ENCODE measurements at places on chromosomes 7 and 10. TPM values are rescaled to one million over a fixed set of nuclear protein-coding genes. Genes with fewer than 3 reads are reported as not detected.
A peak's percentile ranks its signal among the peaks of the same experiment; 100 is the strongest.

Gene PANK1
- 10.5 TPM for total RNA-seq

- no peaks in the 10 kb centered on the region for H3K36me3 ChIP-seq
- H3K27me3 ChIP-seq, result no peaks in the 10 kb centered on the region
- no peak overlapping the region for H3K27ac ChIP-seq
- no peaks in the 10 kb centered on the region for H3K4me1 ChIP-seq
Measured at GRCh38 chr7:84251277-84251781, 56.7 kb upstream of the SEMA3A start.

DNA sequence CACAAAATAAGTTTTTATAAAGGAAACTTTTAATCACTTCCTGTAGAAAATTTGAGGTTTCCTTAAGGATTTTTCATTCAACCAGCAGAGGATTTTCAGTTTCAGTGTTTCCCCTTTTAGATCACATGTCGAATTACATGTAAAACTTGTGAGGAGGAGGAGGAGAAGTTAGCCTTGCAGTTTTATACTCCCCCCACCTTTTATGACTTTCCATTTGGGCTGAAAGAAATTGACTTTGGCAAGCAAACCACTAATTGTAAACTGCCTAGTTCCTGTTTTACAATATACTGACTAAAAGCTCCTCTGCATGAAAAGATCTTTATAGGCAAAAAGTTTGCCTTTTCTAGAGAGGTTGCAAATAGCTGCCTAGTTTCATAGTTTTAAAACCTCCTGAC lies 3.0 kb downstream of the BAMBI start:
- H3K36me3 ChIP-seq, result no peaks in the 10 kb centered on the region
- no peak for DNase-seq
- H3K27ac ChIP-seq, result no peak overlapping the region
- H3K4me3 ChIP-seq, result no peak overlapping the region
- H3K4me1 ChIP-seq, result peaks cover 18% of the 10 kb centered on the region

Gene DPP6
- not detected for total RNA-seq

Gene ZCWPW1
- 2.5 TPM for total RNA-seq

DNA sequence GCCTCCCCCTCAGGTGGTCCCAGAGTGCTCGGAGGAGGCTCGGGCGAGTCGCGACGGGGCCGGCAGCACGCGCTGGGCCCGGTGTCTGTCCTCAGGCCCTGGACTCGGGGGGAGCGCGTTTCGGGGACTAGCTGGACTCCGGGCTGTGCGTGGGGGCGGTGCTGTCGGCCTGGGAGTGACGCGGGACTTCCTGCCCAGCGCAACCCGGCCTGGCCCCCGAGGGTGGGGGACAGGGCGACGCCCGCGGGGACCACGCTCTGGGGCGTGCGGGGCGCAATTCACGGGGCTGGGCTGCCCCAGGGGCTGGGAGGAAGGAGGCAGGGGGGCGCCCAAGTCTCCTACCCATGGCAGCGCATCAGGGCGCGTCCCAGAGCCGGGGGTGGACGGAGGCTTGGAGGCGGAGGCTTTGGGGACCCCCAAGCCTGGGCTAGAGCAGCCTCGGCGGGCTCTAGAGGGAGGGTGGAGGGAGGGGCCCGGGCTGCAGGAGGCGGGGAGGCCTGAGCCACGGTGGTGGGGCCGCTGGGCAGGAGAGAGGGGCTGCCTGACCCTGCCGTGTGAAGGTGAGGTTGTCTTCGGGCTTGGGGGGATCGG lies 2.3 kb upstream of the VENTX start:
- no peaks in the 10 kb centered on the region for H3K36me3 ChIP-seq
- H3K27me3 ChIP-seq, result peaks cover 24% of the 10 kb centered on the region
- no peak for DNase-seq
- H3K4me1 ChIP-seq, result peaks cover 5% of the 10 kb centered on the region
- peak overlapping the region; percentile 61 for H3K4me3 ChIP-seq

Gene BMPER
- total RNA-seq, result not detected

Gene SHH
- not detected for total RNA-seq

DNA sequence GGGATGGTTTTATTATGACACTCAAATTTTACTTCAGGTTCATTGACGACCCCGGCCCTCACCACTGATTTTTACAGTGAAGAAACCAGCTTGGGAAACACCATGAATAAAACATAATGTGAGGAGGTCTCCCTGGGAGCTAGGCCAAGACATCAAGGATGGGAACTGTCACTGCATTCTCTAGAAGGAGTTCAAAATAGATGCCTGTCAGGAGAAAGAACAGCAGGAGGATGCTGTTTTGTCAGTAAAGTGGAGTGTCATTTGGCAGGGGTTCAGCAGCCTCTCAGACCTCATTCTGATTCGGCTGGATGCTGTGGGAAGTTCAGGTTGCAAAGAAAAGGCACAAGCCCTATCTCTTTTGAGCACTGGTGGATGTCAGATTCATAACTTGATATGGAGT lies 360.3 kb upstream of the C7orf33 start:
- no peak for DNase-seq
- peaks cover 21% of the 10 kb centered on the region for H3K27me3 ChIP-seq
- H3K27ac ChIP-seq, result no peak overlapping the region
- H3K4me1 ChIP-seq, result no peaks in the 10 kb centered on the region
- H3K4me3 ChIP-seq, result no peak overlapping the region

DNA sequence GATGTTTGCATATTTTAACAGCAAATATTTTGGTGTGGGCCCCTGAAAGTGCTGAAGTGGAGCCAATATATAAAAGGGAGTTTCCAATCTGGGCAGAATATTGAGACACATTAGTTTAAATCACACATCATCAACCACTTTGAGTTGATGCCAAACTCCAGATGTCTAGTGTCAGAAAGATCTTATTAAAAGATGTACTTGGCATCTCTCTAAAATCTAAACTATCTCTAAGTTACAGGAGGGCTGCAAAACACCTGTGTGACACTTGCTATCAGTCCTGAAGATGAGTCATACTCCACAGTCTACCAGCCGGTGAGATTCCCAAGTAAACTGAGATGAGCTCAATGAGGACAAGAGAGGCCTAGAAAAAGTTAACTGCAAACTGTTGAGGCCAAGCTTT lies 11.4 kb downstream of the JAZF1 start:
- peaks cover 38% of the 10 kb centered on the region for H3K4me1 ChIP-seq
- peak overlapping the region; percentile 56 for H3K27ac ChIP-seq
- H3K27me3 ChIP-seq, result no peaks in the 10 kb centered on the region
- no peak for DNase-seq

- H3K27ac ChIP-seq, result no peak overlapping the region
- no peak for DNase-seq
- H3K4me3 ChIP-seq, result no peak overlapping the region
- H3K27me3 ChIP-seq, result peaks cover 18% of the 10 kb centered on the region
Measured at GRCh38 chr10:111098679-111099437, 22.0 kb downstream of the ADRA2A start.

Gene OR6B1
- total RNA-seq, result not detected

DNA sequence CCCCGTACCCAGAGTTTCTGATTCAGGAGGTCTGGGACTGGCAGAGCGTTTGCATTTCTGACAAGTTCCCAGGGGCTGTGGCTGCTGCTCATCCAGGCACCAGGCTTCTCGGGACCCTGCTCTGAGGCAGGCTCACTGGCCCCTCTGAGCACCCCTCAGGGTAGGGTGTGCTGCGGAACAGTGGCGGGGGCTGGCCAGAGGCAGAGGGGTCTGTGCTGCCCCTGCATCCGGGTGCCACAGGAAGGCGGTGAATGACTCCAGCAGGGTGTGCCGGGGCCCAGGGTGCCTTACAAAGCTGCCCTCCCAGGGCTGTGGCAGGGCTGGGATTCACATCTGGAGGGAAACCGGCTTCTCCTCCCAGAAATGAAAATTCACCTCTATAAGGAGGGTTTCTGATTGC lies 77.4 kb downstream of the CHST15 start:
- no peak overlapping the region for H3K27ac ChIP-seq
- H3K4me3 ChIP-seq, result no peak overlapping the region
- H3K36me3 ChIP-seq, result no peaks in the 10 kb centered on the region
- no peaks in the 10 kb centered on the region for H3K27me3 ChIP-seq
- DNase-seq, result no peak
- no peaks in the 10 kb centered on the region for H3K4me1 ChIP-seq

Gene GRB10
- 0.48 TPM for total RNA-seq

Gene PDE6C
- not detected for total RNA-seq

Gene ACSL5
- 111 TPM for total RNA-seq

DNA sequence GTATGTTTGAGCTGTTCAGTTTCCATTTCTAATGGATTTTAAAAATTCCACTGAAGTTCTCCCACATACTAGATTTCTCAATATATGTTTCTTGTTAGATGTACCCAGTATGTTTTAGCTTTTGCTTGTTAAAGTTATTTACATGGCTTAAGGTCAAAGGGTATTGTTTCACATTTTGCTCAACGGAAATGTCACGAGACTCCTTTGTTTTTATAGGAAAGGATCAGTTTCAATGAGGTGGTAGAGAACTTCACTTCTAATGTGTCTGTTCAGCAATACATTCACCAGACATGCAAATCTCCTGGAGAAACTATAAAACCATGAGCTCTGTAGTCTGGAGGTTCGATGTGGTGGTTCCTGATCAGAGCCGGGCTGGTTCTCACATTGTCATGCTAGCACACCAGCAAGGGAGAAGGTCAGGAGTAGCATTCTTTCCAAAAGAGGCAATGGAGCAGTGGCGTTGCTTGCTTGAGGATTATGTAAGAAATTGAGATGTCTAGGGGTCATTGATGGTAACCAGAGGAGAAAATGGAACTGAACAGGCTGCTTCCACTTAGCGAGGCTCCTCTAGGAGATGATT lies 114.0 kb downstream of the RAB18 start:
- no peaks in the 10 kb centered on the region for H3K36me3 ChIP-seq
- no peak overlapping the region for H3K27ac ChIP-seq
- peaks cover 6% of the 10 kb centered on the region for H3K4me1 ChIP-seq
- no peak for DNase-seq

GRCh38 chr7:128933180-128933891 lies 4.4 kb upstream of the IRF5 start:
- H3K27me3 ChIP-seq, result peaks cover 4% of the 10 kb centered on the region
- DNase-seq, result no peak
- H3K4me3 ChIP-seq, result peak overlapping the region; percentile 73
- no peaks in the 10 kb centered on the region for H3K36me3 ChIP-seq

DNA sequence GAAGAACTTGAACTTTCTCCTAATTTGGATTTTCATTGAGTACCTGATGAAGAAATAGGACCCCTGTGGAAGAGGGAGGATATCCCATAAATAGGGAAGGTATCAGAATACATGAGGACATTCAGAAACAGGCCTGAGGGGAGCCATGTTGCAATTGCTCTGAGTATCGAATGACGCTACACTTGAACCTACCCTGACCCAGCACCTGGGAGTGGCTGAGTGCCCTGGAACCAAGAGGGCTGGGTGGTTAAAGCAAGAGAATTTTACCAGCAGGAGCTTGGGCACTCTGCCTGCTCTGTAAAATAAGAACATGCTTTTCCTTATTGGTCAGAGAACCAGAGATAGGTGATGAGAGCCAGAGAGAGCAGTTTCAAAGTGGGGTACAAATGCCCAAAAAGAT lies 7.2 kb downstream of the NEUROD6 start:
- H3K36me3 ChIP-seq, result peaks cover 5% of the 10 kb centered on the region
- H3K27me3 ChIP-seq, result peaks cover 10% of the 10 kb centered on the region
- H3K27ac ChIP-seq, result no peak overlapping the region

DNA sequence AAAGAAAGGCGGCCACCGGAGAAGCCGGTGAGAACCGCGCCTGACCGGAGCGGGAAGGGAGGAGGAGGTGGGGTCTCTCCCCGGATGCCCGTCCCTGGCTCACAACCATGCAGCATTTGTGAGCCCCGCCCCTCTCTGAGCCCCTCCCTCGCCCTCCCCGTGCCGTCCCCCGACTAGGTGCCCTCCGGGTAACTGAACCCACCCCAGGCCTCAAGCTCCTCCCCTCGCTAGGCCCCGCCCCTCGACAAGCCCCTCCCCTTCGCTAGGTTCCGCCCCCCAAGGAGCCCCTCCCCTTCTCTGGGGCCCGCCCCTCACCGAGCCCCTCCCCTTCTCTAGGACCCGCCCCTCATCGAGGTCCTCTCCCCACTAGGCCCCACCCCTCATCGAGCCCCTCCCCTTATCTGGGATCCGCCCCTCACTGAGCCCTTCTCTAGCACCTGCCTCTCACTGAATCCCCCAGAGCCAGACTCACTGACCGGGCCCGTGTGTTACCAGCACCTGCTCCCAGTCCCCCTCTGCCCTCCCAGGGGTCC lies 42.2 kb upstream of the HSPB1 start:
- H3K4me1 ChIP-seq, result no peaks in the 10 kb centered on the region
- H3K4me3 ChIP-seq, result no peak overlapping the region
- H3K36me3 ChIP-seq, result no peaks in the 10 kb centered on the region
- peaks cover 17% of the 10 kb centered on the region for H3K27me3 ChIP-seq

DNA sequence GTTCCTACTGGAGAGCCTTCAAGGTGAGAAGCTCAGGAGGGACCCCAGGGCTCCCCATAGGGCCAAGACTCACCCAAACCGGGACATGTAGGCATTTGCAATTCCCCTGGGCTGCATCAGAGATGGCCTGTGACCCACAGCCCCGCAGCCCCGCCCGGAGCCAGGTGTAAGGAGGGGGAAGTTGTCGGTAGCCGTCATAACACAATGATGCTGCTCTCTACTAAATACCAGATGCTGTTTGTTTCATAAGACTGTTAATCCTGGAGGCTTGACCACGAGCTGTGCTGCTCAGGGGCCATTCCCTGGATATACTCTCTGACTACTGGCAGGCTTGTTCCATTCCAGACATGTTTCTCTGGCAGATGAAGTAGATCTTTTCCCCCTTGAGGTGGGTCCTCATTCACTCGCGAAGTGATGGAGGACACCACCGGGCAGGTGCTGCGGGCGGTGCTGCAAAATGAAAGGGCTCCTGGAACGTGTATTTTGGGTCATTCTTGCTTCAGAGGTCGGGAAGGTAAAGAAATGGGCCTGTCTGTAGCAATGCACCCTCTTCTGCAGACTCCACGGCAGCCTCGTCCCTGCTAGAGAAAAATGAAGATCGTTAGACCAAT lies 61.1 kb downstream of the MKI67 start:
- peak overlapping the region; percentile 81 for H3K4me3 ChIP-seq
- no peak for DNase-seq
- H3K27me3 ChIP-seq, result no peaks in the 10 kb centered on the region
- H3K36me3 ChIP-seq, result peaks cover 18% of the 10 kb centered on the region

Gene LRMDA
- total RNA-seq, result 1.8 TPM

GRCh38 chr7:116407165-116407564 lies 92.4 kb upstream of the CAV2 start:
- no peak overlapping the region for H3K27ac ChIP-seq
- peaks cover 11% of the 10 kb centered on the region for H3K27me3 ChIP-seq
- no peak for DNase-seq
- H3K4me3 ChIP-seq, result no peak overlapping the region
- no peaks in the 10 kb centered on the region for H3K36me3 ChIP-seq

Data from natural killer cell treated with Interleukin-12 subunit alpha and Interleukin-12 subunit beta and Interleukin-15 and Interleukin-18, amount 100 ng/mL, for 72 hours (primary cell).